ENCODE measurements at places on chromosomes 1 and 21.

DNA sequence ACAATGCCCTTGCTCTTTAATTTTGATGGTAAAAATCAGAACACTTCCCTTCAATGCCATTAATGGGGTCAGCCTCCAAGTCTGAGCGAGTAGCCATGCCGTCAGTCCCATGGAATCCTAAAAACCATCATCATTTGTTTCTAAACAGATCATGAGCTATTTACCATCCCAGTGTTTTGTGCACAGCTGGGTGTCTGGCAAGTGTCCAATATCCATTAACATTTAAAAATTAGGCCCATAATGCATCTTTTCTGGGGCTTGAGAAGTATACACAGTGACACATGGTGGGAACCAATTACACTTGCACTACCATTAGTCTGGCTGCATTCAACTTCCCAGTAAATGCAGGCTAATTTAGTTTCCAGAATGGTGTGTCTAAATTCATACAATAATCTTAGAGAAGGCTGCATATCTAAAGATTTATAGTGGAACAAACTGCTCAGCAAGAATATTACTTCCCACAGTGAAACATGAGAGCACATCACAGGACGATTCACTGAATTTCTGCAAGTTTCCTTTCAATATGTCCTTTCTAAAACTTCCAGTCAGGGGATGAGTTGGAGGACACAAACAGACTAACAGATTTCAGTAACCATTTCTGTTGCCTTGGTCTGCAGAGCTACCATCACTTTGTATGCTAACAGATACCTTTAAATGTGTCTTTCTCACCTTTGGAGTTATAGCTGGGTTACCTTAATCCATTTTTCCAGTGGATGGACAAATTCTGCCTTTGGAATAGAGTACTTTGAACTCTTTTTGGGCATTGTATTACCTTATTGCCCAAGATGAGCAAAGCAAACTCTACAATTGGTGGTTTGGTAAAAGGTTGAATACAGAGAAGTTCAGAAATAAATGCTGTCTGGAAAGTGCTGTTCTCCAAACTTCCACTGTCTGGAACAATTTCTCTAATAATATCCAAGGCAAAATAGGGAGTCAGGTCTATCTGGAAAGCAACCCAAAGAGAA lies 258.0 kb downstream of the PTBP2 start:
- no peak for DNase-seq

GRCh38 chr1:56057466-56058405 lies 521.6 kb downstream of the PLPP3 start:
- no peak for DNase-seq

GRCh38 chr1:55604749-55605148 lies 389.6 kb upstream of the USP24 start:
- no peak for DNase-seq

GRCh38 chr1:162701286-162701685 lies 69.0 kb downstream of the DDR2 start:
- no peak for DNase-seq

- DNase-seq, result no peak
Measured at GRCh38 chr1:111422546-111423391, 4.8 kb downstream of the OVGP1 start.

DNA sequence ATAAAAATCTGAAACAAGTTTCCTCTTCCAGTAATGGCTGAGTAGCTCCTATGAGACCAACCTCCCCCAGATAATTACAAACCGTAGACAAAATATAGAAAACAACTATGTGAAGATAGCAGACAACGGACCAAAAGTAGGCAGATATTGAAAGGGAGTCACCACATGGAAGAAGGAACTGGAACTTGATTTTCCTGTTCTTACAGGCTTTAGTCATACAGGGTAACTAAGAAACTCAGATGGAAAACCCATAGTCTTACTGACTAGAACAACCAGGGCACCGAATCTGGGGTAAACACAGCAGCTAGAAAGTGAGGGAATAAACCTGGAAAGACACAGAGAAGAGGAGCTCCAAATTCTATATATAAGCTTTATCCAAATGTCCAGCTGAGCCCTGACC lies 26.0 kb downstream of the LMX1A start:
- DNase-seq, result no peak

GRCh38 chr1:58874757-58875755 lies 91.2 kb upstream of the JUN start:
- peak; percentile 93 for DNase-seq

- DNase-seq, result no peak
Measured at GRCh38 chr1:179012038-179012437, 13.7 kb upstream of the FAM20B start.

DNA sequence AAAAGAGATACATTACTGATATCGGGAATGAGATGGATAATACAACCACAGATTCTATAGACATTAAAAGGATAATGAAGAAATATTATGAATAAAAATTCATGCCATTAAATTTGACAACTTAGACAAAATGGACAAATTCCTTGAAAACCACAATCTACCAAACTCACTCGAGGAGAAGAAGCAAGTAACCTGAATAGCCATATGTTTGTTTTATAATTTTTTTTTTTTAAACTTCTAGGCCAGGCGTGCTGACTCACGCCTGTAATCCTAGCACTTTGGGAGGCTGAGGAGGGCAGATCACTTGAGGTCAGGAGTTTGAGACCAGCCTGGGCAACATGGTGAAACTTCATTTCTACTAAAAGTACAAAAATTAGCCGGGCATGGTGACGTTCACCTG lies 327.9 kb downstream of the VAV3 start:
- no peak for DNase-seq

- no peak for DNase-seq
Measured at GRCh38 chr21:26167593-26167992, 3.0 kb downstream of the APP start.

DNA sequence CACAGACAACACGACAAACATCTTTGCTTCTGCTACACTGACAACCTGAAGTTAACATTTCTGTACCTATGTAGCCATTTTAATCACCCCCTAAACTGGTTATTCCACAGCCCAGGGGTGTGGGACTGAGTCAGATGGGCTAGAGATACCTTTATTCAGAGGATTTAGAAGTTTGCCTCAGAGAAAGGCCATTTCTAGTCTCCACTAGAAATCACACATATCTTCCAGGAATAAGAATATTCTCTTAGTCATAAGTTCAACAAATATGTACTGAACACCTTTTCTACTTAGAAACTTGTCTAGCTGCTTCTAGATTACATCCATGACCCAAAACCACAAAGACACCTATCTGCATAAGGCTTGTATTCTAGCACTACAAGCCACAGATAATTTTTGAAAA lies 38.8 kb downstream of the ERG start:
- DNase-seq, result no peak

- no peak for DNase-seq
Measured at GRCh38 chr1:182095946-182096345, 34.4 kb upstream of the ZNF648 start.
